Prostate gland (tissue), 2 donors: ENCODE measurements at places on chromosomes 2 and 18.

DNA sequence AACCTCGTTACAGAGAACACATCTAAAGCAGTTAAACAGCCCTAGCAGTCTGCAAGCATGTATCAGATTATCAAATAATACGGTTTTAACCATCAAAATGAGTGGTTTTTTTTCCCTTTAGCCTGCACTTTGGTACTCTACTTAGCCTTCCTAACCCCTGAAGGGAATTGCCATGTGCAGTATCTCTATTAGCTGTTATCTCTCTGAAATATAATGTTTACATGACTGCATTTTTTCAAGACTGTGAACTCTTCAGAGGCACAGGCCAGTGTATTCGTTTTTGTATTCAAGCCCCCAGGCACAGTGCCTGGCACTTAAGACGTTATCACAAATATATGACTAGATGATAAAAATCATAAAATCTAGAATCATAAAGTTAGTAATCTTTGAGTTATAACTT, 509.5 kb downstream of the PARD3B start:
- no peak for DNase-seq

DNA sequence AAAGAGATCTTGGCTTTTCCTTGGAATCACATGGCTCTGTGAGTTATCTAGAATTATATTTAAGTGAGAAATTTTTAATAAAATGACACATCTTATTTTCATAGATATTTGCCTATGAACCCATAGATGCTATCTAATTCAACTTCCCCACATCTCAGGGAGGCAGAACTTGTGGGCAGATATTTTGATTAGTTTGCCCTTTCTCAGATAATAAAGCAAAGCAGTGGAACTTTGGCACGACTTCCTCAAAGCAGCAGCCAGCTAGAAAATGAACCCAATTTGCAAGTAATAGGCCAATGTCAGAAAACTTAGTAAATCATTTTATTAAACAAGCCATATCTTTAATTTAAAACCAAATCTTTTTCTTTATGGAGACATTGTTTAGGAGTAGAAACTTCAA, 32.7 kb downstream of the RAB27B start:
- DNase-seq: no peak

DNA sequence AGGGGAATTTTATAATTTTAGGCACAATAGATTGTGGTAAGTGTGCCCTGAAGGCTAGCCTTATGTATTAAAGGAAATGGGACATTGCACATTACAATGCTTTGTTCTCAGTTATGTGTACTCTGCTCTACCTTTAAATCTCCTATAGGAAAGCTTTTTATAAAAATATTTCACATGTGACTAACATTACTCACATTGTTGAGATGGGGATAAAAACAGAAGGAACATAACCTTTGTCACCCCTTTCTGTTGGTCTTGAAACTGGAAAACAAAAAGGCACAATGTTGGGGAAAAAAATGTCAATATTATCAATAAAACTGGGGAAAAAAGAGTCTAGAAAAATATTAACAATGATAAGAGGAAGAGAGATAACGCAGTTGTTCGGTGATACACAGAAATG, 17.3 kb upstream of the STAT1 start:
- no peak for DNase-seq

GRCh38 chr2:169808221-169808620, 9.6 kb downstream of the SSB start:
- no peak for DNase-seq

DNA sequence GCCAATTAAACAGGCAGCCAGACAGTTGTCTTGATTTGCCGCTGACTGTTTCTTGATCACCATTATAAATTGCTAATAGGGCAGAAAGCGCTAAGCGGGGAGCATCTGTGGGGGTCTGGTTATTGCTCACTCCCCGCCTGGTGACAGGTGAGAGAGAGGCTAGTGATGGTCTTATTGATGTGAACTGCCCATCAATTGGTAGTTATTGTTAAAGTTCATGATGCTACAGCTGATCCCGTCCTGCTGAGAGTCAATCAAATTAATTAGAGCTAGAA, 148.5 kb downstream of the LNPK start:
- no peak for DNase-seq

GRCh38 chr2:145687442-145688134, 1167.7 kb upstream of the ZEB2 start:
- no peak for DNase-seq

DNA sequence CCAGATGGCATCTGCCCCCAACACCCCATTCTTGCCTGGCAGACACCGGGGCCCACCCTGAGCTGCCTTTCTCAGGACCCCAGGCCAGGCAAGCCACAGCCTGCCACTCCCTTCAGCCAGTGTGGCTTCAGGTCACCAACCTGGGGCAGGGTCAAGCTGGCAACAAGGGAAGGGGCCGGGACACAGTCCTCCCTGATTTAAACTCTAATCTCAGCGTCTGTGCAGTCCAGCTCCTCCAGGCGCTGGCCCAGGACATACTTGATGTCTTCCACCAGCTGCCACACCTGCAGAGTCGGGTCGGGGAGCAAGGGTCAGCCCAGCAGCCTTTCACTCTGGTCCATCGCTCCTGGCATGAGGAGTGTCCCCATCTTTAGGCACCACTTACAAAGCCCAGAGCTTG, 29.0 kb upstream of the ALPP start:
- no peak for DNase-seq

DNA sequence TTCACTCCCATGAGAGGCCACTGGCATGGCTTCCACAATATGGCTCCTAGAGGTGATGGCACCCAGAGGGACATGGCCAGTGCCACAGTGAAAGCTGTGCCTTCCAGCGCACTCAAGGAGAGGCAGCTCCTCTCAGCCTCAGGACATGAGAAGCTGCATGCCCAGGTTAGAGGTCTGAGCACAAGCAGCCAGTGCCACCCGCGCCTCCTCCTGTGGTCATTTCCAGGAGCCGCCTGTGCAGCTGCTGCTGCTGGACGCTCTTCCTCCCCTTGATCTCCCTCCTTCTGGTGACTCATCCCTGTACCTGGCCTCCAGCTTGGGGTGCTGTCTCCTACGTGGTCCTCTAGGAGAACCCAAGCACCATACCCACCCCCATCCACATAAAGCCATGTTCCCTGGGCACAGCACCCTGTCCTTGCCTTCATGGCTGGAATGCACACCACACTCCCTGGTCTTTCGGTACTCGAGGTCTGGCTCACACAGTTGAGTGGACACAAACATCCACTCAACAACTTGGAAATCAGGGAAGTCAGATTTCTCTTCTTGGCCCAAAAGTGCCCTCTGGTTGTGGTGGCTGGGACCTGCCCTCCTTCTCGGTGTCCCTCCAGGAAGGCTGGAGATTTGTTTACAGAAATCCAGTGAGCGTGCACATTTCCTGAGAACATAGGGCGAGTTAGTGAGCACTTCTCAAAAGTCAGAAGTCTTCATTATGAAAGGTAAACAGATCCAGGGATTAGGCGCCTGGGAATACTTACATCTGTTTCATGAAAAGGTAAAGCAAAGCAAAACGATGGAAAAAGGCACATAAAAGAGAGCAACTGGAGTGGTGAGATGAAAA, 96.7 kb downstream of the EIPR1 start:
- no peak for DNase-seq

- DNase-seq: no peak
These were observed 83.9 kb upstream of the PKDCC start for GRCh38 chr2:41963661-41964525.

DNA sequence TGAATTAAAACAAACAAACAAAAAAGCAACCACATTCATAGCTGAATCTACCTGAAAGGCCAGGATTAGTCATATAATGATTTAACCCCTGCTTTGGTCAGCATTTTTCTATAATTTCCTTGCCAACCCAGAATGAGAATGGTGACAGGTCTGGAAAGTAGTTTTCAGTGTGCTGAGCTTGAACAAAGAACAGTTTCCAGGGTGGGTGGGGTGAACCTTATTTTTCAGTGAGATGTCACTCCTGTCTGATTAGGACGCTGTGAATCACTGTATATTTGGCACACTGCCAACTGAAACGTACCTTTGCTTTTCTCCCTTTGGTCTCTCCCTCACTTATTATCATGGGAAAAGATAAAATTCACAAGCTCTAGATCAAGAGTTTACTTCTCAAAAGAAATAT, 35.0 kb upstream of the DSC1 start:
- no peak for DNase-seq

GRCh38 chr18:27165412-27165811, 19.7 kb downstream of the CHST9 start:
- no peak for DNase-seq

GRCh38 chr2:120236316-120236715, 13.1 kb upstream of the TMEM185B start:
- no peak for DNase-seq

DNA sequence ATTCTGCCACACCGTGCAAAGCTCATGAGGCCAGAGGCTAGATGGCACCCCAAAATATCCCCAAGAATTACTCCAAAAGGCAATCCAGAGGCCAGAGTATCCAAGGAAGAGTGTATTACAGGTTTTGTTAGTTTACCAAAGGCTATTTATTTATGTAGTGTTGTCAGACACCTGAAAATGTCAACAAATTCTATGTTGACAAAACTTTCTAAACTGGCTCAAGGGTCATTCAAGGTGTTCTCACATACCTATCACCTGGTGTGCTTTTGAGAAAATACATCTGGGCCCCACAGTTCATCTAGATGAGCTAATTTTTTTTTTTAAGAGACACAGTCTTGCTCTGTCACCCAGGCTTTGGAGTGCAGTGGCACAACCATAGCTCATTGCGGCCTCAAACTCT, 12.4 kb upstream of the DTNB start:
- no peak for DNase-seq

GRCh38 chr2:120272763-120273481, 20.3 kb downstream of the RALB start:
- DNase-seq: no peak

DNA sequence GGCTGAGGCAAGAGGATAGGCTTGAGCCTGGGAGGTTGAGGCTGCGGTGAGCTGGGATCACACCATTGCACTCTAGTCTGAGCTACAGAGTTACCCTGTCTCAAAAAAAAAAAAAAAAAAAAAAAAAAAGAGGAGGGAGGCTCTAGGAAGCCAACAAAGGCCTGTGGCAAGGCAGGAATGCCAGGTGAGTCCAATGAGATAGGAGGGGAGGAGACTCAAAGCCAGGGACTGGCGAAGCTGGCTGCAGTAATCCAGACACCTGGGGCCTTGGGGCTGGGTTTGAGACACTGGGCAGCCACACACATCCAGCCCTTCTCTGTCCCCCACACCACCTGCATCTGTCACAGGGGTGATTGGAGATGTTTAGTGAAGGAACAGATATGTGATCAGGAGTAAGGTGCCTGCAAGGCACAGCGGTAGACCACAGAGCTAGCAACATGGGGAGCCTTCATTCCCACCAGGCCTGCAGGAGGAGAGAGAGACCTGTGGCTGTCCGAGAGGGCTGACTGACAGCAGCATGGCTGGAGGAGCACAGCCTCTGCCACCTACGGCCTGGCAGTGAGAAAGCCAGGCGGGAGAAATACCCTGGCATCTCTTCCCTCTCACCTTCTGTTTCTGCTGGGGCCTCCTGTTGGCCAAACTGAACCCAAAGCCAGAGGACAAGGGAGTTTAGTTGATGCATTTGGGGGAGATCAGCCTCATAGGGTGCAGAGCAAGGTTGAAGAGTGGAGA, 9.5 kb downstream of the CHPF start:
- DNase-seq: no peak

DNA sequence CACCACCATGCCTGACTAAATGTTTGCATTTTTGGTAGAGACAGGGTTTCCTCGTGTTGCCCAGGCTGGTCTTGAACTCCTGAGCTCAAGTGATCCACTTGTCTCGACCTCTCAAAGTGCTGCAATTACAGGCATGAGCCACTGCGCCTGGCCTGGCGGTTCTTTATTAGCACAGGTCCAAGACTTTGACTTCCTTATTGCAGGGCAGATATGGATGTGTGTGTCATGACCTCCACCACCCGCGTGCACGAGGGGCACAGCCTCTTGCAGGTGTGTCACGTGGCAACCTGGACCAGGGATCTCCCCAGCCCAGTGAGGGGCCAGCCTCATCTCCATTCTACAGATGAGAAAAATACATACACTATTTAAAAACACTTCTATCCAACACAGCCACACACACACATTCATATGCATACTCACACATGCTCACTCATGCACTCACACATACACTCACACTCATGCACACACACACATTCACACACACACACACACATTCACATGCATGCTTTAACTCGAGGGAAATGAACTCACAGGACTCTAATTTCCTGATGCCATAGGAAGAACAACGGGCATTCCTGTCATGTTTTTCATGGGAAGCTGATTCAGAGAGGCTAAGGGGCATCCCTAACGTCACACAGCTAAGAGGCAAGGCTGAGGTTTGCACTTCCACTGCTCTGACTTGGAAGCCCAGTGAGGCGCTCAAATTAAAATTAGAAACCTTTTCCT, 38.8 kb downstream of the RRM2 start:
- DNase-seq: no peak

DNA sequence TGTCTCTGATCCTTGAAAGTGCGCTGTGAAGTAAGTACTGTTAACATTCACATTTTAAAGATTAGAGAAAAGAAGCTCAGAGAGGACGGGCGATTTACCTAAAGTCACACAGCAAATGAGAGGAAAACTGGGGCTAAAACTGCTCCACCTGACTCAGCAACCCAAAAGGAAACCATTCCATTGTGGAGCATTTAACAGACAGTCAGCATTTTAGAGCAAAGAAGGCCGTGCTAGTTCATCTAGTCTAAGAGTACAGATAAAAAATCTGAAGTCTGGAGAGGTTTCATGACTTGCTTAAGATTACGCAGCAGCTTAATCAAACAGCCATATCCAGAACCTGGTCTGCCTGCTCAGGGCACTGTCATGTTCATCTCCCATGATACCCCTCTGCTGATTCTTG, 19.9 kb upstream of the KCNF1 start:
- DNase-seq: no peak

- DNase-seq: no peak
These were observed 36.6 kb downstream of the SPRED2 start for GRCh38 chr2:65395621-65396347.

DNA sequence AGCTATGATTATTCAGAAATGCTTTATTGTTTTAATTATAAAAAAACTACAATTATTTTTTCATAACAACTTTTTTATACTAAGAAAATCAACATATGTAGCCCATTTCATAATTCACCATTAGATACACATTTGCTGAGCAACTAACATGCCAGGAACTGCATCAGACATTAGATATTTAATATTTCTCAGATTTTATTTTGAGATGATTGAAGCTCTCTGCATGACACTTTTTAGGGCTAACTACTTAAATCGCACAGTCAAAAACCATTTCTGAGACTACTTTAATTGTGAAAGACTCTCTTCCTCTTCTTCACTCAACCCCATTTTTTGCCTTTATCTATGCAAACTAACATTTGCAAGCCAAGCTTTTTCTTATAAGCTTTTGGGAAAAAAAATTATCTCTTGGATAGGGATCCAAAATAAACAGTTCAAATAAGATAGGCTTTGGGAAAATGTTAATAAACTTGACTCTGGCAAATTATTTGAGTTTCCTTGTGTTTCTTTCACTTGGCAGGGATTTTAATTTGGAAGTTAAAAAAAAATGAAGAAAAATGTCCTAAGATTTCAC, 9.1 kb upstream of the COL3A1 start:
- DNase-seq: no peak

- no peak for DNase-seq
These were observed 16.7 kb downstream of the HOXD1 start for GRCh38 chr2:176205126-176205525.

GRCh38 chr18:35672897-35673296, 91.4 kb downstream of the GALNT1 start:
- no peak for DNase-seq
